ENCODE measurements at places on chromosomes 16 and 17.
A peak's percentile ranks its signal among the peaks of the same experiment; 100 is the strongest.

DNA sequence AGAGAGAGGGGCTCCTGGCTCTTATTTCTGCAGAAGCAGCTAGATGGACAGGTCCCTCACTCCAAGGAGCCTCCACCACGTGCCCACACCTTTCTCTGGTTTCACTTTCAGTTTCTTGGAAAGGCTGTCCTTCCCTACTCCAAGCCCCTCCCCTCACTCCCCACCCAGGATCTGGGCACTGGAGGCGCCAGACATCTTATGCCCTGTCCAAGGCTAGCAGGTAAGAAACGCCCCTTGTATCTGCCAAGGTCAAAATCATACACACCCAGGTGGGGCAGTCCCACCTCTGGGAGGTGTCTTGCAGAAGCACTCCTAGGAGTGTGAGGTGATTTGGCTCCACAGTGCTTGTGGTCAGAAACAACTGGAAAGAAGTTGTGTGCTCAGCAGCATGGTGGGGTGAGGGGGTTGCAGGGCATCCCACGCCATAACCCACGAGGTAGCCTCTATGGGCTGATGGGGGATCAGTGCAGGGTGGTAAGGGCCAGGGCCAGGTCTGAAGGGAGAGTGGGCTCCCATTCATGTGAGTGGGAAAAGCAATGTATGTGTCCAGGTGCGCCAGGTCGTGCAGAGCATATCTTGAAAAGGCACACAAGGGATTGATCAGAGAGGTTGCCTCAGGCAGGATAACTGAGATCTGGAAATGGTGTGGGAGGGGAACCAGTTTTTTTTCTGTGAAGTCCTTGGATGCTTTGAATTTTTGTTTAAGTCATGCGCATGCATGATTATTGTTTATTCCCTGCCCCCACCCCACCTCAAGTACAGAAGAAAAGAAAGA is 31.8 kb upstream of the PRM1 start:
- DNase-seq, result no peak

DNA sequence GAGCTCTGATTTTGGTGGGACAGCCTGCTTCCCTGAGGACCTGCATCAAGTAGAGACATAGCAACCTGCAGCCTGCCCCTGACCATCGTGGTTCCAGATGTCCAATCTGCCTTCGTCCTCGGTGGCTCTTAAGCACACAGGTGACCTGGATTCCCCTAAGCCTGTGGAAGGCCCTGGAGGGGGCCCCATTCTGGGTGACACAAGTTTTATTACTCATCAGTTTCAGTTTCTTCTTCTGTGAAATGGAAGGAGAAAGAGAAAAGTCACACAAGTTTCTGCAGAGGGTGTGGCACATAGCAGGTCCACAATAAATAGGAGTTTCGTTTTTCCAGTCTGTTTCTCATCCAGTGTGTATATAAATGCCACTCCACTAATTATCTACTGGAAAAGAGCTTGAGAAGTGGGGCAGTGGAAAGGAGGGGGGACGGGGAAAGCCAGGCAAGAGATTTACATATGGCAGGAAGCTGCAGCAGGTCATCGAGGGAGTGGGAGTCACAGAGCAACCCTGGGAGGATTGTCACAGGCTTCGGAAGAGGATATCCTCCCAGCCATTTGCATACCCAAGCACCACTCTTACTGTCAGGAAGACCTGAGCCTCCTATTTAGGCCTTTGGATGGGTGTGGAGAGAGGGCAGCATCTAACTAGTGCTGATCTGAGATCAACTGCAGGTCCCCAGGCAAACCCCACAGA is 10.0 kb upstream of the NOS2 start:
- no peak for DNase-seq

DNA sequence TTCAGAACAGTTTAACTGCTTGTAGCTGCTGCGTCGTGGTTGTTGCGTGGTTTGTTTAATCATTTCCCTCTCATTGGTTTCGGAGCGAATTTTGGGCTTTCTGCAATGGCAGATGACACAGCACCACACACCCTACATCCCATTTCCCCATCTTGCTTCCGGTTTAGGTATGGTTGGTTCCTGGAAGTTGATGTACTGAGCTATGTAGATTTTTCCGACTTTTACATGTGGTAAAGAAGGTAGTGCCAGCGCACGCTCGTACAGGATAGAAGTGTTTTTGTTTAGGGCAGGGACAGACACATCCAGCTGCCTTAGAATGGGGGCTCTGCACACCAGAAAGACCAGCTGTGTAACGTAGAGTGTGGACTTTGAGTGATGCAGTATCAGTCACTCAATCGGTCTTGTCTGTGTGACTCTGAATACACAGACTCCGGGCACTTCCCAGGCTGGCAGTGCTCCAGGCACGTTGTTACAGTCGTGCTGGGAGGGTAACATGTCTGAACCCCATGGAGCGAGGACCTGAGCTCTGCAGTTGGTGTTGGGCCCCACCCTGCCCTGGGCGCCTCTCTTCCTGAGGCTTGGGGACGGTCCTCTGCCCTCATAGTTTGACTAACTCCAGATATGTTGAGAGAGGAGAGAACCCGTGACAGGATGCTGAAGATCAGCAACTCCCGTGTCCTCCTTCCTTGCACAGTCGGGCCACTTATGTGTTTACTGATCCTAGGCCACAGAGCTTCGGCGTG is 172.0 kb upstream of the CHMP6 start:
- DNase-seq, result no peak

GRCh38 chr17:75011401-75012095 is 922 bp upstream of the MRPL58 start:
- DNase-seq, result no peak

DNA sequence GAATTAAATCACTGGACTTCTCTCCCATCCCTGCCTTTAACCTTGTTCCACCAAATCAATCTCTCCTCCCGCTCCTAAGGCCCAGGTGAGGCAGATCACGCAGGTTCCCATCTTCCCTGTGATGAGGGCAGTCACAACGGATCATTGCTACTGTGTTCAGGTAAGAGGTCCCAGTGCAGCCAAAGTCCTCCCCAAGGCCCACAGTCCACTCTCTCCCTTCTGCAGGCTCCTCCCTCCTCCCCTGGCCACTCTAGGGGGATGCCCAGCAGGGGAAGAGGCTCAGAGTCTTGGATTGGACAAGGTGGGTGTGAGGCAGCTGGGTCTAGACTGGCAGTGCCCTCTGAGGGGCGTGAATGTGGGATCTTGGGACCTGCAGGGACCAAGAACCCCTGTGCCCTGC is 2.6 kb upstream of the ADGRG3 start:
- no peak for DNase-seq

DNA sequence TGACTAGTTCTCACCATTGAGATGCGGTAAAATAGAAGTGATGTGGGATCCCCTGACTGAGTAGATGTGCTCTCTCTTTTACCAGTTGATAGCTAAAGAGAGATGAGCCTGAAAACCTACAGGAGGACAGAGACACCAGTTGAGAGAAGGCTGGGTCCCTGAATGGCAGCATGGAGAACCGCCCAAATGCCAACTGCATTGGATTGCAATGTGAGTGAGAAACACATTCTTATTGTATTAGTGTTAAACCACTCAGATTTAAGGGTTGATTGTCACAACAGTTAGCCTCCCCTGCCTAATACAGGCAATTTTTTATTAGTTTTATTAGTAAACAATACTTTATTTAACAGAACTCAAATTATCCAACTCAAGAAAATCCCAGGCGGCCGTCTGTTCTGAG is 61.2 kb downstream of the SPACA3 start:
- DNase-seq, result no peak

DNA sequence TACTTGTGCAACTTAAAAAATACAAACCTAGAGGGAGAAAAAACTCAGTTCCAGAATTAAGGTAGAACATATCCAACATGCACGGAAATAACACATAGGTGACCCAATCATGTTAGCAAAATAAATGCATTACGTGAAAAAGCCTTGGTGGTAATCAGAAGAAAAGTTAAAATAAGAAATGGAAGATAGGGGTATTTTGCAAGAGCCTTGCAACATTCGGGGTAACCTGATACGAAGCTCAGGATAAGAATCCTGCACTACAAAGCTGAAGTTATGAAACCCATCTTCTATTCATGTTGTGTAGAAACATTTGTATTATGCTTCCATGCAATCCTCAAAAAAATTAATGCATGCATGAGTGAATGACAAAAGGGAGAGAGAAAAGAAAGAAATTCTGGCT is 33.1 kb downstream of the CHCT1 start:
- no peak for DNase-seq

- no peak for DNase-seq
Observed at GRCh38 chr17:62892061-62892675, 73.9 kb upstream of the TANC2 start.

DNA sequence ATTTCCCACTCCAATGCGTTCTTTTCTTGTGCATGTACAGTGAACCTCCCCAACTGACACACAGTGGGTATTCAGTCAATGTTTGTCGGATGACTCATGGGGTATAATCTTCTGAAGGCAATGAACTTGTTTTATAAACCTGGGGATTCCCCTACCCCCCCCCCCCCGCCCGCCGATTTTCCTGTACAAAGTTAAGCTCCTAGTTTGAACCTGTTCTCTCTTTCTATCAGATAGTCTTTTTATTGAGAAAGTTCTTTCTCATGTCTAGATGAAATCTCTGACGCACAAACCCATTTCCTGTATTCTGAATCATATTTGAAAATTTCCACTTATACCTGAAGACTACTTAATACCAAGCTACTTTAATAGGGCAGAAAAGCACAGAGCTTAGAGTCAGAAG is 338.3 kb downstream of the CA10 start:
- DNase-seq, result no peak

DNA sequence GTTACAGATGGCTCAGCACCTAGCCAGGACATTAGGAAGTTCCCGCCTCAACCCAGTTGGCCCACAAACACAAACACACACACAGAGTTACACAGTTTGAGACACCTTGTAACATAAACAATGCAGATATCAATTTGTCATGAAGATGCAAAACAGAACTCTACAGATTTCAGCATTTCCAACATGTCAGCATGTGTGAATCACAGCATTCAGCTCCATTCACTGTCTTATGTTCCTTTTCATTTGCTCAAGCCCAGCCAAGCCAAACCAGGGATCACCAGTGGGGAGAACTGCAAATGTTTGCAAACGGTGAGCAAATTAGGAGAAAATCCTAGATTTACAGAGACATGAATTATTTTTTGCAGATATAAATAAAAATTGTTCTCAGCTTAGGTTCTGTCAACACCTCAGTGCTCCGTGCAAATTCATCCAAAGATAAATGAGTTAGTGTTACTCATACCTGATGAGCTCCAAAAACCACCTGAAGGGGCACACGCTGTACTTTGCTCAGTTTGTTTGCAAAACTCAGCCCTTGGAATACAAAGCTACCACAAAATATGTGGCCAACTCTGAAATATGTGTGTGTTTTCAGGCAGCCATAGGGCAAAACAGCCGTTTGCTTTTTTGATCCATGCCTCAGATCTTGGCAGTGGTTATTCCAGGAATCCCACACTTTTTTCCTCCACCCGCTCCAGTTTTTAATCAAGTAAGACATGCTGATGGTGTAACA is 16.3 kb upstream of the COX10 start:
- DNase-seq, result no peak

DNA sequence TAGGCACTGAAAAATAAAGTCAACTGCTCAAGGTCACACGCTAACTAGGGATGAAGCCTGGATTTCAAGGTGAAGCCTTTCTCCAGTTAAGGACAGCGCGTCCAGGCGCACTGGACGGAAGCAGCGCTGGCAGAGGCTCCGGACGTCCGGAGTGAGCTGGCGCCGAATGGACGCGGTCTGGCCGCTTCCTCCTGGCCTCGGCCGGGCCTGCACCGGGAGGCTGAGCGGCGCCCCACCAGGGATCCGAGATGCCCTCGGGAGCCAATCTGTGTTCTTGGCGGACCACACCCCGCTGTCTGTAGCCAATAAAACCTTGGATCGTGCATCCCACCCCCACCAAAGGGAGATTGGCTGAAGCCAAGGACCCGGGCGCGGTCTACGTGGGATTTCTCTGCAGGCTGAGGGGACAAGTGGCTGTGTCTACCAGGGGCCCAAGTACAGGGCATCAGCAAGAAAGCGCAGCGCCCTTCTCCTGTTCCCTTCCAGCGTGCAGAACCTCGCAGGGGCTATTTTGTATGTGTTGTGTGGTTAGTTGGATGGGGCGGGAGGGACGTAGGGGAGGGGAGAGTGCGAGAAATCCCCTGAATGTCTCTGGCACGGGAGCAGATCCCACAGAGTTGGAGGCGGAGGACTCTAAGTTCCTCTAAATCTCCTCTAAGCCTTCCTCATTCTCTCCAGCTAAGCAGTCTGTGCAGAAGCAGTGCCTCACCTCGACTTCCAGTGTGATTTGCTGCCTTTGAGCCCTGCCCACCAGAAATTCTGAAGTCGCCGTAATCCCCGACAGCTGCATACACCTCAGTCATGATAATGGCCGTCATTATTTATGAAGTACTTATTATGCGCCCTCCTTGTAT is 2.5 kb upstream of the AKAP10 start:
- DNase-seq, result no peak

DNA sequence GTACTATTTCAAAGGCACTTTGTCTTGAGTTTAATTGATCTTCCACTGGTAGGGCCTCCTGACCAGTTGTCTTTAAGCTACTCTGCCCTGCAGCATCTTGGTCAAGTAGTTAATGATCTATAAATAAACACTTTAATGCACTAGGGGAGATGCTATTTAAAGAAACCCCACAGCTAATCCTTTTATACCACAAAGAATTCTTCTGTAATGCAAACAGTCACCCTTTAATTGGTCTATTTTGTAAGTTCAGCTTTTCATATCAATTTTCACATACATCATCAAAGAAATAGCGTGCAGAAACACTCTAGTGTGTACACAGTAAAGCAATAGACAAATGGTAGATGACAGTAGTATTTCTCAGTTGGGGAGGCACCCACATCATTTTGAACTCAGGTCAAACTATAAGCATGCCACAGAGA is 70.3 kb downstream of the PMP22 start:
- DNase-seq, result no peak

DNA sequence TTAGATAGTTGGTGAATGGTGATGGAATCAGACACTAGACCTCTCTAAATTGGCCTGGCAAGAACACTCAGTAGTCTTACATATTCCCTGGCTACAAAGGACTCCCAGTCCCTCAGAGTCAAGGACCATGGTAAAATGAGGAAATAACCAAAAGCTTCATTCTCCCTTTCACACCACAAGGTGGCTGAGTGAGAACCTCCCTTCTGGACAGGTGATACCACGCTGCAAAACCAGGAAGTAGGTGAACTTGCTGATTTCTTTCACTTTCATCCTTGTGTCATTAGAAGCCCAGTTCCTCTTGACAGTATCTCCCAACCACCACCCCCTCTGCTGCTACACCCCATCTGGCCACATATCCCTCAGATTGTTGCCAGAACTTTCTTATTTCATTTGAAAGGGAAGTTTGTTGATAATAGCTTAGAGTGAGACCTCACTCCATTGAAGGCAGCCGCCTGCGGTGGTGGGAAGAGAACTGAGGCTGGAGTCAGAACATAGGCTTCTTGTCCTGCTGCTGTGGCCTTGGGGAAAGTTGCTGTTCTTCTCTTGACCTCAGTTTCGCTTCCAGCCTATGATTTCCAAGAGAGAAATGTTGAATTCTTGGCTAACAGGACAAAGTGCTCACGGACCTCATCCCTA is 290.6 kb upstream of the CCL2 start:
- DNase-seq, result peak; percentile 70

All from hematopoietic multipotent progenitor cell treated with erythropoietin and hydrocortisone succinate and interleukin-3 and kit ligand, for 17 days (in vitro differentiated cells).